ENCODE measurements at places on chromosomes 16 and 17. TPM values are rescaled to one million over a fixed set of nuclear protein-coding genes. Genes with fewer than 3 reads are reported as not detected.

Gene OR1F1
- not detected for total RNA-seq

Gene HOXB13
- not detected for total RNA-seq

Gene PDK2
- 15.2 TPM for total RNA-seq

Gene SYCE1L
- 5.0 TPM for total RNA-seq

Gene WDR90
- total RNA-seq = 10.0 TPM

Gene WNK4
- 13.0 TPM for total RNA-seq

Gene DNASE1L2
- total RNA-seq = 0.32 TPM

Gene TNFRSF13B
- total RNA-seq = not detected

Gene GABARAPL2
- 78.8 TPM for total RNA-seq

Gene CCL8
- 0.16 TPM for total RNA-seq
